ENCODE measurements at places on chromosomes 1 and 21.

DNA sequence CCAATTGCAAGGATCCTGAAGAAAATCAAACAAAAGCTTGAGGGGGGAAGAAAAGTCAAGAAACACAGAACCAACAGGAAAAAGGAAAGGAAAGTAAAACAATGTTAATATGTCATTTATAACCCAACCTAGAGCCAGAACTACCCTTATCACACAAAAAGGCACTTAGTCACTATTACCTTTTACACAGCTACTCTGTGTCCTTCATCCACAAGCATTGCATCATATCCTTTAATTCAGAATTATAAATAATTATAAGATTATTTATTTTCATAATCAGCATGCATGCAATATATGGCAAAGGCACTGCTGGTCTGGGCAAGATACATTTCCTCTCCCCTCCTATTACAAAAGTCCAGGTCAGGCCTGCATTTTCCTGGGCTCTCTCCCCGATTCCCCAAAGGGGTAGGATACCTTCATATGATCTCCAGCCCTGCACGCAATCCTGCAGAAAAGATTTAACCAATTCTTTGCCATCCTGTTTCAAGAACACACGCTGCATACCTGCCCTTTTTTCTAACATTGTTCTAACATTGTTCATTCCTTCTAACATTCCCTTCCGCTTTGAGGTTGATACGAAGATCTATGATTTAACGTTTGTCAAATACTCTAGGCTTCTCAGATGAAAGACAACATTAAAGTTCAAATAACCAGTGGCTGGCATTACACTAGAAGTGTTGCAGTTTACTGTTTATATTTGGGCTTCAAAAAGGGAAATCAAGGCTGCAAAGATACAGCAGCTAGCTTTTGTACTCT is 4.3 kb downstream of the PTPN14 start:
- DNase-seq, result no peak

DNA sequence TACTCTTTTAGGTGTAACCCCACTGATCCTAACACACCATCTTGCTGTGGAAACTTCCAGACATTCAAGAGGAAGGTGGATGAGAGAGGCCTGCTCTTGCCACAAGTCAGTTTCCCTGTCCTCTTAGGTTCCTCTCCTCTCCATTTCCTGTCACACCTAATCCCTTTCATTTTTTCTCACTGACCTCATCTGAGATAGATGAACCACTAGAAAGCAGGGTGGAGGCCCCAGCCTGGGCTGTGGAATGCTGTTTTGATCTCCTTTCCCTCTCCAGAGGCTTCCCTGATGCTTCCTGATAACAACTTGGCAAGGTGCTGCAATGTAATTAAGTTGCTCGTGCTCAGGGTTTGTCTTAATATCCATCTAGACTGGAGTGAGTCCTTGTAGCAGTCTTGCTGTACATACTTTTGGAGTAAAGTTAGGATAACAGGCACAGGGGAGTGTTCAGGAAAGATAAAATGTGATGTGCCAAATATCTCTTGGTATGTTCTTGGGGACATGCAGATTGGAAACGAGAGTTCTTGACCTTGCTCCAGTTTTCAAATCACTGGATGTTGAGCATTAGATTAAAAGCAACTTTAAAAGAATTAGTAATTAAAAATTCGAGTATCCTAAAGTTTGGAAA is 11.2 kb downstream of the LRRC42 start:
- peak; percentile 32 for DNase-seq

GRCh38 chr1:62712336-62713243 is 24.4 kb upstream of the DOCK7 start:
- peak; percentile 41 for DNase-seq

DNA sequence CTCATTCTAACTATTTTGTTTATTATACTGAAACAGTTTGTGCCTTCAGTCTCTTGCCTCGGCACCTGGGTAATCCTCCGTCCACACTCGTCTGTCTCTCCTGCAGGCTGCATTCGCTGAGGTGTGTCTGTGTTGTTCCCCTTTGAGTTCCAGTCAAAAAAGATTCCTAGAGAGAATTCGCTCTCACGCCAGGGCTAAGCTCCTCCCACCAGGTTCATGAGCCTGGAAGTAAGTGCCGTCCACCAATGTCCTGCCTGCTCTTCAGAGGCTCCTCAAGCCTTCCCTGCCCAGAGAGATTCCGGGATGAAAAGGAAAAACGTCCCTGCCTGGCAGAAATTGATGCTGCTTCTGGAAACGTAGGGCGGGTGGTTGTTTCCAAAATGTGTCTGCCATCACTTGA is 12.9 kb downstream of the KIAA2013 start:
- DNase-seq, result no peak

All from DMS79 treated with DMSO at 0.1 percent for 48 hours (cell line).